Cardiac muscle cell (in vitro differentiated cells and primary cell): ENCODE measurements at places on chromosomes 3 and 15. TPM values are rescaled to one million over a fixed set of nuclear protein-coding genes. Genes with fewer than 3 reads are reported as not detected.

DNA sequence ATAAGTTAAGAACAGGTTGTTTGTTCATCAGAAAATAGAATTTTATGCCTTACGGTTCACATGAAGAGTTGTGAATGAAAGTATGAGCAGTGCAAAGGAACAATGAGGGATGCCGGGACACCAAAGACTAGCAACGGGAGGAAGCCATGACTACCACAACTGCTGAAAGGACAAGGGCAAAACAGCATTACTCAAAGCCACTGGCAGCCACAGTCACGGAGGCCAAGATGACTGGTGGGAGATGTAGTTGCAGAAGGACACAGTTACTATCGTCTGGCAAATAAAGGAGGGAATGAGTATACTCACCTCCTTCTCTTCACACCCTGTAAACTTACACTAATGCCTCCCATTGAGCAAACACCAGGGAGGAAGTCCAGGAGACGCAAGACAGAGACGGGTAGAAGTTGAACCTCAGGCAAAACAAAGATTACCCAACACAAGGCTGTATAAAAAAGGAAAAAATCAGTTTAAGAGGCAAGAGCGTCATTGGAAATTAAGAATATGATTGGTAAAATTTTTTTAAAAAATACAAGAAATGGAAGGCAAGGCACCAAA lies 675.5 kb downstream of the FHIT start:
- no peak for DNase-seq

- DNase-seq: no peak
Observed at GRCh38 chr15:38192496-38192895, 60.1 kb upstream of the SPRED1 start.

Gene SERPINI2
- 0.57 TPM in 1 of 2 replicates, not detected in the other for total RNA-seq

GRCh38 chr15:47383801-47384200 lies 333.5 kb upstream of the SEMA6D start:
- DNase-seq: no peak

- DNase-seq: no peak
Observed at GRCh38 chr3:8793242-8793641, 23.8 kb upstream of the OXTR start.

DNA sequence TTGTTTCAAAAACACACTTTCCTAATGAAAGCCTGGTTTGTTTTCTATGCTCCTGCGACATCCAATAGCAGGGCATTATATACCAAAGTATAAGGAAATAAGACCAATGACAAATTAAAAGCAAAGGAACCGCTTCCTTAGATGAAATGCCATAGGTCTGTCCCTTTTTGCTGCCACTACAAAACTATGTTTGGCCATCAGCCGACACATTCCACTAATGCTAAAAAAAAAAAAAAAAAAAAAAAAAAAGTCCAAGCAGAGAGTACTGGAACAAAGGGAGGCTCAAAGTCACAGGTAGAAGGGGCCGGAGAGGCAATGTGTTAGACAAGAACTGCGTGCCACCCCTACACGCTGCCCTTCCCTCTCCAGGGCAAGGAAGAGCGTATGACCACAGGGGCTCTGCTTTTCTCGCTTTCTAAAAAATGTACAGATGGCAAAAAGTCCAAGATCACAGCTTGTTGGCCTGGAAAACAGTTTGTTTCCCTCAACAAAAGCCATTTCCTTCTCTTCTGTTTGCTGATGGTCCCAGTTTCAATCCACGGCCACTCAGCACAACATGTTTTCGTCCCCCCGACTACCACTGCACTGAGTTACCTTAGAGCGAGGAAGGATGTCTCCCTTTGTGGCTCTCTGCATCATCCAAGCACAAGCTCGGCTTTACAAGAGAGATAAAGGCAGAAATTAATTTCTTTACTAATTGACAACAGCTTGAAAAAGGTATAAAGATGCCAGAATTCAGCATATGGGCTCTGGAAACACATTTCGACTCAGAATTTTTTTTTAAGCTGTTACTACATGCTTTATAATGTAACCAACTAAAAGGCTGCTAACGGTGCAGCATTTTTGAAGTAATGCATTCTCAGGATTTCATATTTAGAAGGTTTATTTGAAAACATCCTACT lies 70.8 kb downstream of the ABTB1 start:
- no peak for DNase-seq

DNA sequence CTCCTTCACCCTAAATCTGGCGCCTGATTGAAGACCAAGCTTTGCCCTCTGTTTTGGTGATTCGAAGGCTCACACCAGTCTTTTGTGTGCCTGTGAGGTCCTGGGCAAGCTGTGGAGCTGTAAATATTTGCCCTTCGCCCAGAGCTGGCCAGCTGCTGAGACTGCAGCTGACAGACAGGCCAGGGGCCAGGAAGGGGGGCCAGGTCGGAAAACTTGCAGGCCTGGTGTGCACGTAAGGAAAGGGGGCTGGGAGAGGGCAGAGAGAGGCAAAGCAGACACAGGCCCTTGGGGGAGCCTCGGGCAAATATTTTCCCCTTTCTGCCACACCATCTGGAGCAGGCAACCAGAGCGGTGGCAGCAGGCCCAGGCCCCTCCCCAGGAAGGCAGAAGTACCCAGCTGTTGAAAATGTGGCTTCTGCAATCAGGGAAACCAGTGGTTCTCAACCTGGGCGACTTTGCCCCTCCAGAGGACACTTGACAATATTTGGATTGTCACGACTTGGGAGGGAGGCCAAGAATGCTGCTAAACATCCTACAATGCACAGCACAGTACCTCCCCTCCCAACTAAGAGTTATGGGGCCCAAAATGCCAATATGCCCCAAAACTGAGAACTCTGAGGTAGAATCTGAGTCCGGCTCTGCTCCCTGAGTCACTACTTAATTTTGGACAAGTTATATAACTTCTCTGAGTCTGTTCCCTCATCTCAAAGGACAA lies 2.5 kb downstream of the PDZRN3 start:
- DNase-seq: peak; percentile 58

DNA sequence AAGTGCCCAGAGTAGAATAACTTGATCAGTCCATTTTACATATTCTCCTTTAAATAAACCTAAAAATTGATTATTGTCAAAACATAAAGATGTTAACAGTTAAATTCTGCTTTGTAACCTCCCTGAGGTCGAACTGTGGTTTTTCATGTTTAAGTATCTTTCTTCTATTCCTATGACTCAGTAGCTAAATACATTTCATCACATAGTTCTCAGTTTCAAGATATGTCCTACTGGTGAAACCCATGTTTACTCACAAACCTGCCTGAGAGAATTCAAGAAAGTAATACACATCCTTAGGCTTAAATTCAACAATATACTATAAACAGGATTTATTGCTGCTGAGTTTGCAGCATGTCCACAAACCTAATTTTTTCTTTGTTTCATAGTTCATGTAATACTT lies 692.9 kb downstream of the ZPLD1 start:
- DNase-seq: no peak

Gene GFM1
- total RNA-seq: 39.8 and 47.5 TPM in 2 replicates

Gene UBA7
- 1.5 and 5.4 TPM in 2 replicates for total RNA-seq

DNA sequence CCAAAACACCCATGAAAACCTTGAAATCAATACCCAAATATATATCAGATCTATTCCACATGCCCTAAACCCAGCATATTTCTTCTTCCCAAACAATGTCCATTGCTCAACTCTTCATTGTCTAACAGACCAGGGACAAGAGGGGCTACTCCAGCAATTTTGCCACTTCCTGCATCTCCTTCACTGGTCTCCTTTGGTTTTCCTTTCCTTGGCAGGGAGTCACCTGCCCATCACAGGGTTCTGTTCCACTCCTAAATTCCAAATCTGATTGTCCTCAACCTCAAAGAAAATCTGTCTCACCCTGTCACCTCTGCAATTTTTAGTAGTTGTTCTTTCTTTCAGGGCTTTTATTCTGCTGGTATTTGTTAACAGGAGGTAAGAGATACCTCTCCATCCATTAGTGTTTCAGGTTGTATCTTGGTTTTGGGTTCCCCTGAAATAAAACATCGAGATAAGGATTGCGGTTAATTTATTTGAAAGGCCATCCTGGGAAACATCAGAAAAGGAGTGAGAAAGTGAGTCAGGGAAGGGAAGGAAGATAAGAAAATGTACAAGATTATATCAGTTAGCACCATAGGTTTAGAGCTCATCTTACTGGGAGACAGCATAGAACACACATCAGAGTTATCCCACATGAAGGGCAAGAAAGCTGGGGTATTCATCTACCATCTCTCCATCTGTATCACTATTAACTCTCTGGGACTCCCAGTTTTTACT lies 13.6 kb downstream of the ZBED2 start:
- no peak for DNase-seq
